ENCODE measurements at places on chromosomes 16 and 17. TPM values are rescaled to one million over a fixed set of nuclear protein-coding genes. Genes with fewer than 3 reads are reported as not detected.

Gene PSMD3
- 113 TPM for total RNA-seq

Gene RAB11FIP4
- total RNA-seq = 103 TPM

Gene KRTAP1-3
- total RNA-seq = not detected

Gene RNF227
- 0.49 TPM for total RNA-seq

Gene SULT1A3
- total RNA-seq = 15.8 TPM

Gene ITGAL
- not detected for total RNA-seq

Gene EFCAB5
- total RNA-seq = 0.69 TPM

Gene MRTFB
- 29.6 TPM for total RNA-seq

Gene ETV4
- not detected for total RNA-seq

Gene CBX8
- total RNA-seq = 13.8 TPM

Gene RHBDF1
- 25.2 TPM for total RNA-seq

Gene CDK3
- 7.1 TPM for total RNA-seq

Gene C1QTNF8
- total RNA-seq = not detected

Gene TAC4
- not detected for total RNA-seq

Gene MPV17L
- total RNA-seq = 0.34 TPM

Gene KRT39
- not detected for total RNA-seq

Gene SDR42E1
- 0.20 TPM for total RNA-seq

Gene PRSS8
- not detected for total RNA-seq

Gene SLC13A2
- not detected for total RNA-seq

Gene NPLOC4
- 137 TPM for total RNA-seq

Gene REXO5
- 5.9 TPM for total RNA-seq

Gene EVPLL
- total RNA-seq = not detected

Gene ANKRD40CL
- total RNA-seq = not detected

Gene USP6
- 4.7 TPM for total RNA-seq

Gene TMEM170A
- total RNA-seq = 30.6 TPM

Gene ADAM11
- total RNA-seq = 396 TPM

All from glutamatergic neuron (in vitro differentiated cells).